ENCODE measurements at places on chromosomes 3 and 15.

DNA sequence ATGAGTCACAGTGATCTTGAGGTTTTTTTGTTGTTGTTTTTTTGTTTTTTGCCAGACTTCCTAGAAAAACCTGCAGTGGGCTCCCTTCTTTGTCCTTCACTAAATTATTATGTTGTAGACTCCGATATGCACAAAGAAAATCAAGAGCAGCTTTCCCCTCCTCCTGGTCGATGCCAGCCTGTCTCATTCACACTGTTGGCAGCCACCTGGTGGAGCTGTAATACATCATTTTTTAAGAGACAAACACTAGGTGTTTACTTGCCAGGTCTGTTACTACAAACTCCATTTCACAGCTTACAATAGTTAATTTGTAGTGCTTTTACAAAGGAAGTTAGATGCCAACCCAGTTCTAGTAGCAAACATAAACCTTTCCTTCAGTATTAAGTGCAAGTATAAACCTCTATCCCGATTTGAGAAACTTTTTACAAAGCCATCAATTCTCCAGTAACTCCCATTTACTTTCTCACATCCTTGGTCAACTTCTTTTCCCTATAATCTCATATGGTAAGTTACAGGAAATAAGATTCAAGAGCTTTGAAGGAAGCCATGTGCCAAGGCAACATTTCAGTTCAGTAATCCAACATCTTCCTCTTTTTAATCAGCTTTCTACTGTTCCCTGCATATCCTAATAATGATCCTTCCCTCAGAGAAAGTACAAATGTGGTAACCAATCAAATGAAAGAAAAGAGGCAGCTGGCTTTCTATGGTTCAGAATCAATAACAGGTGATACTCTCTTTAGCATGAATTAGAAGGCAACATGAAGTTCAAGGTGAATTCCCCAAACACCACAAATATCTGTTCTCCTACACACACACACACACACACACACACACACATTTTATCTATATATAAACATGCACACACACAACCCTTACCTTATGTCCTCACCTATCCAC, 14.0 kb downstream of the AAGAB start:
- DNase-seq = no peak

GRCh38 chr3:169241991-169242707, 421.4 kb downstream of the MECOM start:
- no peak for DNase-seq

GRCh38 chr3:116256843-116257485, 188.3 kb downstream of the LSAMP start:
- DNase-seq = no peak

DNA sequence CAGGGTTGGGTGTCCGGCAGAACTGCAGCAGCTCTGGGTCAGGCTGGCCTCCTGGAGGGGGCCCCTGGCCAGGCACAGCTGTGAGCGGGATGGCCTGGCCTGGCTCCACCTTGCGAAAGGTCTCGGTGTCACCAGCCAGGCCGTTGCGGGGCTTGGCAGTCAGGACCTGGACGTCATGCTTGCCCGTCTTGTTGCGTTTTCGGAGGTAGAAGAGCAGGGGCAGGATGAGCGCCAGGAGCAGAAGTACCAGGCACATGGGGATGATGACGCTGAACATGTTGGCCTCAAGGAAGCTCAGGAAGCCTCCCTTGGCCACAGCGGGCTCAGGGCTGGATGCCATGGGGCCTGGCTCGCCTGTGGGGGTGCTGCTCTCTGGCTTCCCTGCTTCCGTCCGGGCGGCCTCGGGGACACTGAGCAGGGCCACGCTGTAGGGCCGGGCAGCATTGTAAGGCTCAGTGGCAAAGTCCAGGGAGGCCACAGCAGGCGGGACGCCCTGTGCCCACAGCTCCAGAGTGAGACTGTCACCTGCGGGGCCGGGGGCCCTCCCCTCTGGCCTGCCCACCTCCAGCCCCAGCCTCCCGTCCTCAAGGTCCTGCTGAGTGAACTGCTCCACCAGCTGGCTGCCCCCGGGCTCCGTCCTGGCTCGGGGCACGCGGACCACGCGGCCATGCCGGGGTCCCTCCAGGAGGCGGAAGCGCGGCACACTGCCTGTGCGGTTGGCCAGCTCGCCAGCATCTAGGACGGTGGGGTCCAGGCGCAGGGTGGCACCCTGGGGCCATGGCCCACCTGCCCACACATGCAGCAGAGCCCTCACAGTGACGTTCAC, 28.1 kb downstream of the SNX33 start:
- DNase-seq = no peak

DNA sequence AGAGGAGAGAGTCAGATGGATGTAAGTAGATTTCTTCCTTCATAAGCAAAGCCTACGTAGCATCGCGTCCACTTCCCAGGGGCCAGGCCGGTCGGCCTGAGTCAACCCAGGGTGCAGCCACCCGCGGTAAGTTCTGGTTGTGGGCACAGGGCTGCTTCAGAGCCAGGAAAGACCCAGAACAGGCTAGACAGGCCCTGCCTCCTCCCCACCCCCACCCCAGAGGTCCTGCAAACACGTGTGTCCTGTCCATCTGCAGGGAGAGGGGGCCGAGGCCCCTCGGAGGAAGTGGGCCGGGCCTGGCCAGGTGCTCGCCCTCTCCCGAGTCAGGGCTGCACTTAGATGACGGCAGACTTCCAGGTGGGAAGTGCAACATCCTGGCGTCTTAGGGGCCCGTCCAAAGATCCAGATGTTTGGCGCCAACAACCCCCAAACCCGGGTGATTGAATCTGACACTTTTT, 100.8 kb upstream of the ALDH1A3 start:
- no peak for DNase-seq

DNA sequence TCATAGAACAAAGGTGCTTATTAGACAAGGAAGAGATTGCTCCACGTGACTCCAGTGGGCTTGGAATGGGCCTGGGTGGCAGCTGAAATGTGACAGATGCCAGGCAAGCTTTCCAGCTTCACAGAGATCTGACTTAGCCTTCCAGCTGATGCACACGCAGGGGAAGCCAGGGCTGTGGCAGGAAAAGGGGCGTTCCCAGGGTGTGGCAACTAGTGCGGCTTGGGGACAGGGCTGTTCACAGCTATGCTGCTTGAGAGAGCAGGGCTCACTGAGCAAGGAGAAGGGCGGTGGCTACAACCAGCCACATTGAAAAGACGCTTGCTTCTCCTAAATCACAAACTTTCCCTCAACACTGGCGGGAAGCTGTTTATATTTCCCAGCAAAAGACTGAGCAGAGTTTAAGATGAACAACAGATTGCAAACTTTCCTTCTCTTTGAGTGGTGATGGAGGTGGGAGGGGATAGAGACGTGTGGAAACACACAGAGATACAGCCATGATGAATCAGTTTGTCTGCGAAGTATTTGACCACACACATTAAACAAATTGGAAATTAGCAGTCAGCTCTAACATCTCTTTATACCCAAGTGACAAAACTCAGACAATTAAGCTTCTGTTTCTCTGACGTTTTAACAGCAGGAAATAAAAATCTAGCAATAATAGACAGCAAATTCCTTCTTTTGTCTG, 127.5 kb downstream of the BDH1 start:
- no peak for DNase-seq

DNA sequence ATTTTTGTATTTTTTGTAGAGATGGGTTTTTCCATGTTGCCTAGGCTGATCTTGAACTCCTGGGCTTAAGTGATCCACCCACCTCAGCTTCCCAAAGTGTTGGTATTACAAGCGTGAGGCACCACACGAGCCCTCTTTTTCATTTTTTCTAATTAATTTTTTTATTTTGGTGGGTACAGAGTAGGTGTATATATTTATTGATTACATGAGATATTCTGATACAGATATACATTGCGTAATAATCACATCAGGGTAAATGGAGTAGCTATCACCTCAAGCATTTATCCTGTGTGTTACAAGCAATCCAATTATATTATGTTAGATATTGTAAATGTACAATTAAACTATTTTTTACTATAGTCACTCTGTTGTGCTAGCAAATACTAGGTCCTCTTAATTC, 66.1 kb downstream of the WDR49 start:
- DNase-seq = no peak

DNA sequence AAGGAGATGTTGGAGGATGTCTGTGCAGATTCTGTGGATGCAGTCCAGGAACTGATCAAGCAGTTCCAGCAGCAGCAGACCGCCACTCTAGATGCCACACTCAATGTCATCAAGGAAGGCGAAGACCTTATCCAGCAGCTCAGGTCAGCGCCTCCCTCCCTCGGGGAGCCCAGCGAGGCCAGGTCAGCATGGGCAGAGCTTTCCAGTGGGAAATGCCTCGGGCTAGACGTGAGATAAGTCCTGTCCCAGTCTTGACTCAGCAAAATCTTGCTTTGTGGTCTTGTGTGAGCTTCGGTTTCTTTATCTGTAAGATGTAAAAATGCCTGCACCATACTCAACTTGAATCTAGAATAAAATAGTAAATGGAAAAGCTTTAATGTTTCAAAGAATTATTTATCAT, 335.1 kb upstream of the UMPS start:
- DNase-seq = no peak

- no peak for DNase-seq
Observed at GRCh38 chr3:197398286-197398878, 100.0 kb upstream of the DLG1 start.

GRCh38 chr3:172550347-172550943, 27.2 kb upstream of the TNFSF10 start:
- DNase-seq = no peak

DNA sequence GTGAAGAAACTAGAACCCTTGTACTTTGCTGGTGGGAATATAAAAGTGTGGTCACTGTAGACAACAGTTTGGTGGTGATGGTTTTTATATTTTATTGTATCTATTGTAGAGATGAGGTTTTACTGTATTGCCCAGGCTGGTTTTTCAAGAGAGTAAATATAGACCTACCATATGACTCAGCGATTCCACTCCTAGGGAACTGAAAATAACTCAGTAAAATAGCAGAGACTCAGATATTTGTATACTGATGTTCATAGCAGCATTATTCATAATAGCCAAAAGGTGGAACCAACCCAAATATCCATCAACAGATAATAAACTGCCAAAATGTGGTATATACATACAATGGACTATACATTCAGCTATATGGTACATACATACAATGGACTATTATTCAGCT, 68.8 kb upstream of the IL12A start:
- DNase-seq = no peak

- no peak for DNase-seq
Observed at GRCh38 chr15:100775581-100776185, 103.9 kb upstream of the ALDH1A3 start.

- no peak for DNase-seq
Observed at GRCh38 chr3:102194001-102194400, 240.8 kb upstream of the ZPLD1 start.

GRCh38 chr3:78659386-78659987, 1108.3 kb downstream of the ROBO1 start:
- no peak for DNase-seq

DNA sequence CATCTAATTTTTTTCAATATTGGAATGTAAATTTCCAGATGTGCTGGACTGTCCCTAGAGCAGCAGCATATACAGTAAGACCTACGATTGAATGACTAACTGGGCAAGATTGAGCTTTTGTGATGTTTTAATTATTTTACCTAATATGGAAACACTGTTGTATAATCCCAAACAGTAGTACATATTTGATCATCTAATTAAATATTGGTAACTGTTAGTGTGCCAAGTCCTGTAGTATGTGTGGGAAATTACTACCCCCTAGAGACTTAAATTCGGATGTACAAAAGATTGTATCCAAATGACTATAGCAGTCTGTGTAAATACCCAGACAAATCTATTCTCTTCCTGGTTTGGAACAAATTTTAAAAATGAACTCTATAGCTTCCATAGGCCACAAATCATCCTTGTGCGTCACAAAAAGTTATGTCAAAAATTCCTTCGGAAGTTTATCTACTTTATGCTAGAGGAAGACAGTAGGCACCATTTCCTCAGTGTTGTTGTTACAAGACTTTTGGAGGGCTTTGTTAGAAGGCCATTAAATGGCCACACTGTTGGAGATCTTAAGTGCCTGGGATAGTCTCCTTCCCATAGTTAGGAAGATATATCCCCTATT, 41.6 kb downstream of the NKIRAS1 start:
- DNase-seq = no peak

DNA sequence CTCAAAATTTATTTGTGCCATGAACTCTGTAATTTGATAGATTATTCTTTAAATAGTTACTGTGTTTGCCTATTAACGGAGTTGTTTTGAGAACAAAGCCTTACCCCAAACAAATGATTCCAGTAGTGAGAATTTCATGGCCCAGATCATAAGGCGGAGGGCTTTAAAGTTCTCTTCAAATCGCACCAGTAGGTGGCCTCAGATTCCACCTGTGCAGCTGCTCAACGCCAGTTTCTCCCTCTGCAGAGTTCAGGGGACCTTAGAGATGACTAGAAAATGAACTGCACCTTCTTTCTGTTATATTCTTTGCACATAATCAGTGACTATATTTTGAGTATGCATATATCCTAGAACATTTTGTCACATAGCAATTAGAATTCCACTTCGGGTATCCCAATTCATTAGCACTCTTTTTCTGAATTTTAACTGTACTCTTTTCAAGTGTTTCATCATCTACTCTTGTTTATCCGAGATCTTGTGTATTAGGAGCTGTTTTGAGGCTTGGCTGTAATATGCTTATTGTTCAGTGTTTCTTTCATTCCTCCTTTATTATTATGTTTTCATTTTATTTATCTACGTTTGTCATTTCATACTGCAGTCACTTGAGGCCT, 232.6 kb upstream of the CHRM5 start:
- DNase-seq = no peak

DNA sequence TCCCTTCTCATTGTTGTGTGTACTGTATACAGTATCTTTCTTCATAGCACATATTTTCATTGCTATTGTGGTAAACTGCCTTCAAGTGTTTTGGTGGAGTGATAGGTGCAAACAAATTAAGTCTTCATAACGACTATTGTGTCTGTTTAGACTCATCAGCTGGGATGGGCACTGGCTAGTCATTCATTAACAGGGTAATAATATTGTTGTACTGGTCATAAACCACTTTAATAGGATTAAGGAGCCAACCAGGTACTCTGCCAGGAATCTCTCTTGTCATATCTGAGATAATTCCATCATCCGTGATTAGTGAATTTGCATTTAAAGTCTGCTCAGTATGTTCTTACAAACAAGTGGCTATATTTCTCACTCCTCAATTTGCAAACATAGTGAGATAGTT, 10.2 kb upstream of the TMEM45A start:
- DNase-seq = no peak

DNA sequence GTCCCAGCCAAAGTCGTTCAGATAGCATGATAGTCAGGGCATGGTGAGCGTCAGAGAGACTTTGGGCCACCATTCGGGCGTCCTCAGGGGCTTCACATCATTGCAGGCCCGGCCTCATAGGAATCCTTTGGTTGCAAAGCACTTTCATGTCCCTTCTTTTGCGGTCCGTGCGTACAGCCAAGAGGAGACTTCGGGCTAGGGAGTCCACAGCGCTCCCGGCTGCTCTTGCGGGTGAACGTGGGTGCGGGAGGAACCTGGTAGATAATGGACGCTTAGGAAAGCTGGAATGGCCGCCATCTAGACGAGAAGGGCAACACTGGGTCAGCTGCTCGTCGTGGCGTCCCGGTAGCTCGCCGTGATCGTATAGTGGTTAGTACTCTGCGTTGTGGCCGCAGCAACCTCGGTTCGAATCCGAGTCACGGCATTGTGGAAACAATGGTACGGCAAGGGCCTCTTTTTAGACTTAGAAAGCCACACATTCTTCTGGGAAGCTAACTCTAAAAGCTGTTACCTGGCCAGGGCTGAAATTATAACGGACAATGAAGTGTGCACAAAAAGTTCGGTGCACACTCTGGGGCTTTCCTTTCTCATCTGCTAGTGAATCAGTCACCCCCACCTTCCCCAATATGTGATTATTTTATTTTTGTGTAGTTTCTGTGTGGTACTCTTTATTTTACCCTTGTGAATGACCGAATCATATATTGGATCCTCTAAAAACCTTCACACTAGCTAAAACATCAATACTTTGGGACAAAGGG, 13.2 kb upstream of the SHF start:
- peak; percentile 70 for DNase-seq
